Body of pancreas (tissue), 4 donors: ENCODE measurements at places on chromosomes 7 and 10. TPM values are rescaled to one million over a fixed set of nuclear protein-coding genes. Genes with fewer than 3 reads are reported as not detected.

- no peaks in the 10 kb centered on the region for H3K36me3 ChIP-seq
- no peak overlapping the region for H3K4me3 ChIP-seq
- H3K27me3 ChIP-seq: no peaks in the 10 kb centered on the region
- H3K4me1 ChIP-seq: no peaks in the 10 kb centered on the region
- no peak overlapping the region for H3K27ac ChIP-seq
Observed at GRCh38 chr7:84704380-84704779, 482.5 kb downstream of the SEMA3D start.

GRCh38 chr7:131203291-131203976 is 124.2 kb upstream of the MKLN1 start:
- H3K27ac ChIP-seq: no peak overlapping the region
- DNase-seq: no peak
- no peaks in the 10 kb centered on the region for H3K4me1 ChIP-seq
- H3K4me3 ChIP-seq: no peak overlapping the region
- H3K27me3 ChIP-seq: no peaks in the 10 kb centered on the region
- no peaks in the 10 kb centered on the region for H3K36me3 ChIP-seq

DNA sequence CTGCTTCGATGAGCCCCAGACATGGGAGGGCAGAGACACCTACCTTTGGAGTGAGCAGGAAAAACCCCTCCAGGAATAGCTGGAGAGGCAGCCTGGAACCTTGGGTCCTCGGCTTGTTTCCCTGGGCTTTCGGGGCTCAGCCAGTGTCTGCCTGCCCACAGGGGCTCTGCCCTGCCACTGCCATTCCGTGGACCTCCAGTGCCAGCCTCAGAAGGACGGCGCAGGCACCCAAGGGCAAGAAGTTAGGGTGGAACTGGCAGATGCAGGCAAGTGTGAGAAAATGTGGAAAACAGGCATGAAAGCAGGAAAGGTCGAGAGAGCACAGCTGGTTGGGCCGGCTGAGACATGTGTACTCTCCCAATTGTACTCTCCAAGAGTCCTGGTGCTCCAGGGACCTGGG is 281.5 kb downstream of the GRID1 start:
- no peaks in the 10 kb centered on the region for H3K27me3 ChIP-seq
- no peaks in the 10 kb centered on the region for H3K36me3 ChIP-seq
- H3K4me3 ChIP-seq: no peak overlapping the region
- no peaks in the 10 kb centered on the region for H3K4me1 ChIP-seq
- H3K27ac ChIP-seq: no peak overlapping the region
- DNase-seq: no peak

DNA sequence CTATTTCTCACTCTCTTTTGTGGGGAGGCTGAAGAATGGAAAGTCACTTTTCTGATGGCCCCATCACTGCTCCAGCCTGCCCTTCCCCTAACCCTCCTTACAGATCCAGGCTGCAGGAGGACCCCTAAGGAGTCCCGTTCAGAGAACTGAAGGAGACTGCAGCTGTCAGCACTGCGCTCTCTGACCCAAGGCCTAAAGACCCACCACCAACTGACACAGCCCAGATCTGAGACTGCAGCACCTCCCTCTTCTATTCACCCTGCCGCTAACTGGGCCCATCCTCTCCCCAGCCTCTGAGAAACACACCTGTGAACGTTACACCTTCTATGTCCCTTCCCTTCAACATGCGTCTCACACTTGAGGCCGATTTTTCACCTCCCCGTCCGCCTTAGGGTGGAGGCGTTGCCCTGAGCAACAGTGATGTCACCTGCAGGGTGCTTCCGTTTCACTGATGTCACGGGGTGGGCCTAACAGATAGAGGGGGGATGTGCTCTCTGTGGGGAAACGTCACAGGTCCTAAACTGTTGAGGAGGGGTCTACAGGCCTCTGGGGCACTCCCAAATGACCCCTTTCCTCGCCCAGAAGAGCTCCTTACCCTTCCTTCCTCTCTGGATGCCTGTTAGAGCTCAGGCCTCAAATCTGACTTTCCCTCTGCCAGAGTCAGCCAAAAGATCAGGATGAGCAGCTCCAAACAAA is 5.1 kb downstream of the ITPRIP start:
- DNase-seq: no peak
- H3K4me3 ChIP-seq: no peak overlapping the region
- no peaks in the 10 kb centered on the region for H3K36me3 ChIP-seq
- H3K4me1 ChIP-seq: peaks cover 53% of the 10 kb centered on the region

Gene TMEM236
- 0.66 TPM for total RNA-seq

DNA sequence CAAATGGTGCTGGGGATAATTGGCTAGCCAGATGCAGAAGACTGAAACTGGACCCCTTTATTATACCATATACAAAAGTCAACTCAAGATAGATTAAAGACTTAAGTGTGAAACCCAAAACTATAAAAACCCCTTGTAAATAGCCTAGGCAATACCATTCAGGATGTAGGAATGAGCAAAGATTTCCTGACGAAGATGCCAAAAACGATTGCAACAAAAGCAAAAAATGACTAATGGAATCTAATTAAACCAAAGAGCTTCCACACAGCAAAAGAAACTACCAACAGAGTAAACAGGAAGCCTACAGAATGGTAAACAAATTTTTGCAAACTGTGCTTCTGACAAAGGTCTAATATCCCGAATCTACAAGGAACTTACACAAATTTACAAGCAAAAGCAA is 30.9 kb upstream of the PLXDC2 start:
- no peaks in the 10 kb centered on the region for H3K36me3 ChIP-seq
- H3K4me1 ChIP-seq: no peaks in the 10 kb centered on the region
- no peaks in the 10 kb centered on the region for H3K27me3 ChIP-seq
- DNase-seq: no peak
- no peak overlapping the region for H3K27ac ChIP-seq

Gene FKBP6
- total RNA-seq: not detected

GRCh38 chr7:98909487-98909886 is 31.2 kb downstream of the TRRAP start:
- H3K27ac ChIP-seq: no peak overlapping the region
- H3K27me3 ChIP-seq: no peaks in the 10 kb centered on the region
- H3K4me1 ChIP-seq: no peaks in the 10 kb centered on the region

- no peaks in the 10 kb centered on the region for H3K27me3 ChIP-seq
- H3K36me3 ChIP-seq: no peaks in the 10 kb centered on the region
- peaks cover 11% of the 10 kb centered on the region for H3K4me1 ChIP-seq
- no peak overlapping the region for H3K27ac ChIP-seq
- no peak for DNase-seq
Observed at GRCh38 chr10:13670311-13670710, 83.5 kb downstream of the PRPF18 start.

DNA sequence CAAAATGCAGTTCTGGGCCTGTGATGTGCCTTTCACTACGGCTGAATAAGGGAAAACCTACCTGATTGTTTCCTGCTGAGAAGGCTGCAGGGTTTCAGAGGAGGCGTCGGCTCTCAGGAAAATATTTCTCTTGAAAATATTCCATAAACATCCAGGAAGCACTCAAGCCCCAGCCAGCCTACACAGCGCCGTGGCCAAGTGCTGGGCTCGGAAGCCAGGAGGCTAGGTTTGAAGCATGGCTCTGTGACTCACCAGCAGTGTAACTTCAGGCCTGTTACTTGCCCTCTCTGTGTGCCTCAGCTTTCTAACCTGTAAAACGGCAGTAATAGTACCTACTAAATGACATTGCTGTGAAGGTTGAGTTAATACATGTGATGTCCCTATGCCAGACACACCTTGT is 399.1 kb downstream of the GATA3 start:
- no peak overlapping the region for H3K4me3 ChIP-seq
- H3K36me3 ChIP-seq: no peaks in the 10 kb centered on the region
- no peak for DNase-seq
- no peak overlapping the region for H3K27ac ChIP-seq

Gene RASSF4
- total RNA-seq: 50.8 TPM

Gene DNA2
- 0.66 TPM for total RNA-seq

Gene LLCFC1
- total RNA-seq: not detected

Gene MKX
- 1.6 TPM for total RNA-seq

- no peak within 1 kb of the TSS for H3K27ac ChIP-seq
- no peak for DNase-seq
- H3K36me3 ChIP-seq: no peaks in the 10 kb centered on the region
- H3K4me1 ChIP-seq: peaks cover 8% of the 10 kb centered on the region
Observed at GRCh38 chr10:103479135-103479534, at the start of gene CALHM3. Gene CALHM3 (minus strand): TSS chr10:103479240. CDS start chr10:103479032, 208 bp downstream.

- no peaks in the 10 kb centered on the region for H3K27me3 ChIP-seq
- no peak for DNase-seq
- no peak overlapping the region for H3K27ac ChIP-seq
- H3K4me1 ChIP-seq: peaks cover 17% of the 10 kb centered on the region
- H3K36me3 ChIP-seq: no peaks in the 10 kb centered on the region
- no peak overlapping the region for H3K4me3 ChIP-seq
Observed at GRCh38 chr10:28256776-28257175, 46.1 kb downstream of the MPP7 start.

GRCh38 chr10:32357056-32357735 is 10.2 kb upstream of the EPC1 start:
- peaks cover 30% of the 10 kb centered on the region for H3K4me1 ChIP-seq
- no peak overlapping the region for H3K27ac ChIP-seq
- no peaks in the 10 kb centered on the region for H3K36me3 ChIP-seq

Gene CRYGN
- total RNA-seq: not detected

- H3K27ac ChIP-seq: no peak overlapping the region
- DNase-seq: no peak
- H3K4me1 ChIP-seq: peaks cover 10% of the 10 kb centered on the region
- H3K27me3 ChIP-seq: no peaks in the 10 kb centered on the region
Observed at GRCh38 chr7:143041346-143041745, 10.8 kb upstream of the OR6V1 start.

Gene PMS2
- total RNA-seq: 6.6 TPM

DNA sequence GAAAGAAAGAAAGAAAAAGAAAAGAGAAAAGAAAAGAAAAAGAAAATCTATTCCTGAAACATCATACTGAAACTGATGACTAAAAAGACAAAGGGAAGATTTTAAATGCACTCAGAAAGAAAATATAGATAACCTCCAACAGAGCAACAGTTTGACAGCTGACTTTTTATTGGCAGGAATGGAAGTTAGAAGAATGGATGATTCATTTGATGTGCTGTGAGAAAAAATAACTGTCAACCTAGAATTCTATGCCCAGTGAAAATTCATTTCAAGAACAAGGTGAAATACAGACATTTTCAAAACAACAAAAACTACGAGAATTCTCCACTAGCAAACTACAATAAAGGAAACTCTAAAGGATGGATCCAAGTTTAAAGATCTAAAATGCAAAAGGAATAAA is 50.5 kb upstream of the HSPA12A start:
- H3K27ac ChIP-seq: no peak overlapping the region
- peaks cover 2% of the 10 kb centered on the region for H3K4me1 ChIP-seq
- no peaks in the 10 kb centered on the region for H3K36me3 ChIP-seq
- H3K27me3 ChIP-seq: peaks cover 4% of the 10 kb centered on the region

DNA sequence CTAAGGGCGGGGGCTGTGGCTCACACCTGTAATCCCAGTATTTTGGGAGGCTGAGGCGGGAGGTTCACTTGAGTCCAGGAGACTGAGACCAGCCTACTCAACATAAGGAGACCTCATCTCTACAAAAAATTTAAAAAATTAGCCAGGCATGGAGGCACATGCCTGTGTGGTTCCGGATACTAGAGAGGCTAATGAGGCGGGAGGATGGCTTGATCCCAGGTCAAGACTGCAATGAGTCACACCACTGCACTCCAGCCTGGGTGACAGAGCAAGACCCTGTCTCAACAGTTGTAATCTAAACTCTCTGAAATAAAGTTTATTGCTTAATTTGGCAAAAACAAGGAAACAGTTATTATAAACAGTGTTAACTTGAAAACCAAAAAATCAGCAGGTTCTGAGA is 123.3 kb downstream of the USP6NL start:
- no peak for DNase-seq
- H3K27me3 ChIP-seq: no peaks in the 10 kb centered on the region
- H3K27ac ChIP-seq: no peak overlapping the region
- no peaks in the 10 kb centered on the region for H3K4me1 ChIP-seq
- no peaks in the 10 kb centered on the region for H3K36me3 ChIP-seq
- H3K4me3 ChIP-seq: no peak overlapping the region

GRCh38 chr10:75103881-75104686 is 7.4 kb upstream of the SAMD8 start:
- no peaks in the 10 kb centered on the region for H3K27me3 ChIP-seq
- no peak for DNase-seq
- H3K4me1 ChIP-seq: peaks cover 12% of the 10 kb centered on the region
- no peak overlapping the region for H3K27ac ChIP-seq

DNA sequence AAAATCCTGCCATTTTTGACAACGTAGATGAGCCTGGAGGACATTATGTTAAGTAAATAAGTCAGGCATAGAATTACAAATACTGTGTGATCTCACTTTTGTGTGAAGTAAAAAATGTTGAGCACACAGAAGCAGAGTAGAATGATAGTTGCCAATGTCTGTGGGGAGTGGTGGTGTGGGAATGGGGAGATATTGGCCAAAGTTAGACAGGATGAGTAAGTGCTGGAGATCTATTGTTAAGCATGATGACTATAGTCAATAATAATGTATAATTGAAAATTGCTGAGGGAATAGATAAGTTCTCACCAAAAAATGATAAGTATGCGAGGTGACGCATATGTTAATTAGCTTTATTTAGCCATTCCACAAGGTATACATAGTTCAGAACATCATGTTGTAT is 92.0 kb downstream of the GPR85 start:
- no peak overlapping the region for H3K27ac ChIP-seq
- no peak for DNase-seq
- H3K4me3 ChIP-seq: no peak overlapping the region

DNA sequence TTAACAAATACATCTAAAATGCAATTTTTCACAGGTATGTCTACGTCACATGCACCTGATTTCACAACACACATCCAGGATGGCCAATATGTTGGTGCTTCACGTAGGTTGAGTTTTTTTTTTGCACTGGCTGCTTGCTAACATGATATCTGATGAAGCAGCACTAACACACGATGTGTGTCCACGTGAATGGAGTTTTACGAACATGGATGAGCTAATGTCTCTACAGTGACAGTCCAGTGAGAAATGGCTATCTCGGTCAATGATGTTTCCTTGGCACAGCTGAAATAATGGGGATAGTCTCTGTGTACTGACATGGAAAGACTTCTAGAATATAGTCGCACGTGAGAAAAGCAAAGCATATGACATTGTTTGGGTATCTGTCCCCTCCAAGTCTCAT is 563.9 kb upstream of the ADARB2 start:
- DNase-seq: no peak
- H3K4me3 ChIP-seq: no peak overlapping the region
- no peaks in the 10 kb centered on the region for H3K27me3 ChIP-seq
- no peaks in the 10 kb centered on the region for H3K4me1 ChIP-seq

DNA sequence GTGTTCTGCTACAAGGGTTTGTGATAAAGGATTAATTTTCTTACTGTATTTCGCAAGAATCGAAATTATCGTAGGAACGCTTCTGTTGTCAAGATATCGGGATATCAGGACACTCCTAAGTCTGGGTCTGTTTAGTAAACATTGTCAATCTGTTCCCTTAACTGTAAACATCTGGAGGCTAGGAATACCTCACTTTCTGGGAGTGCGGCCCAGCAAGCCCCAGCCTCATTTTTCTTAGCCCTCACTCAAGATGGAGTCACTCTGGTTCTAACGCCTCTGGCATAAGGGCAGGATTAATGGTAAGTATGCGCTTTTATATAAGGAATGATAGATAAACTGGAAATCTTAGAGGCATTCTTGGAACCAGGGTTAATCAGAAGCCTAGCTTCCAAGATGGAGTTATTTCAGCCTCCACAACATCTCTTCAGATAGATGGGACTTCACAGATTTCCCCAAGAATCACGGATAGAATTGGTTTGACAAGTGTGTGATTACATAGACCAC is 30.1 kb upstream of the CCL24 start:
- no peak for DNase-seq
- H3K4me1 ChIP-seq: no peaks in the 10 kb centered on the region
- H3K27ac ChIP-seq: no peak overlapping the region
- H3K4me3 ChIP-seq: no peak overlapping the region
- H3K36me3 ChIP-seq: no peaks in the 10 kb centered on the region
- no peaks in the 10 kb centered on the region for H3K27me3 ChIP-seq

GRCh38 chr7:122438006-122438405 is 133.5 kb upstream of the FEZF1 start:
- no peak overlapping the region for H3K27ac ChIP-seq
- H3K27me3 ChIP-seq: no peaks in the 10 kb centered on the region
- DNase-seq: no peak
- H3K36me3 ChIP-seq: no peaks in the 10 kb centered on the region
